ENCODE measurements at places on chromosomes 6 and 20.
A peak's percentile ranks its signal among the peaks of the same experiment; 100 is the strongest.

- ATAC-seq, result no peak
These were observed 7.5 kb upstream of the RAET1E start for GRCh38 chr6:149905371-149905910.

DNA sequence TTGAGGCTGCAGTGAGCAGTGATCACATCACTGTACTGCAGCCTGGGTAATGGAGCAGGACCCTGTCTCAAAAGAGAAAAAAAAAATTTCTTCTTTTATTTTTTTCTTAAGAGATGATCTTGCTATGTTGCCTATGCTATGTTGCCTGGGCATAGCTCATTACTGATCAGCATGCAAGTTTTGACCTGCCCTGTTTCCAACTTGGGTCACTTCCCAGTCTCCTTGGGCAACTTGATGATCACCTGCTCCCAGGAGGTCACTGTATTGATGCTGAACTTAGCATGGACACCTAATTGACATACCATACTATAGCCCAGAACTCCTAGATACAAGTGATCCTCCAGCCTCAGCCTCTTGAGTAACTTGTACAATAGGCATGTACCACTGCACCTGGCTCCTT, 30.7 kb upstream of the NANP start:
- ATAC-seq, result no peak

DNA sequence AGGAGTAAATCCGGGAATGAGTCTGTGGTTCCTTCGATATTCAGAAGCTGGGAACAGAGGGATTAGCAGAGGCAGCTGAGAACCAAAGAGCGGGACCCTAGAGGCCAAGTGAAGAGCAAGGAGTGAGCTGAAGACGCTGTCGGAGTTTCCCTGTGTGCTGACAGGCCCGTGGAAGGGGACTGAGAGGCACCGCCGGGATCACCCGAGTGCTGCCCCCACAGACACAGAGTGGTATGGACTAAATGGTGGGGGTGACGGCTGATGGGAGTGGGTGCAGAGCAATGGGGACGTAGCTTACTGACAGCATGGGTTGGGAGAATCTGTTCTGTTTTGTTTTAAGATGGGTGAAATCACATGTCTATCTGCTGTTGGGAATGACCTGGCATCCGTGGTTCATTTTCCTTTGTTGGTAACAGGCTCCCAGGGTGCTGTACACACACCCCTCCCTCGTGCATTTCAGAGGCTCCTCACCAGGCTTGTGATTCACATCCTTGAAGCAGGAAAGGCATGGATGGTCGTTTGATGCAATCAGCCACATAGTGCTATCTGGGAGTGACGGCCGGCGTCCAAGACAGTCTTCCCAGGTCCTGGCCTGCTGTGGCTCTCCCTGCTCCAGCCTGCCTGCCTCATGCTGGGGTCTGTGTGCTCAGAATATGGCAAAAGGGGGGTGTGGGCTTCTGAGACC, 97.4 kb downstream of the THBS2 start:
- ATAC-seq, result peak; percentile 50

DNA sequence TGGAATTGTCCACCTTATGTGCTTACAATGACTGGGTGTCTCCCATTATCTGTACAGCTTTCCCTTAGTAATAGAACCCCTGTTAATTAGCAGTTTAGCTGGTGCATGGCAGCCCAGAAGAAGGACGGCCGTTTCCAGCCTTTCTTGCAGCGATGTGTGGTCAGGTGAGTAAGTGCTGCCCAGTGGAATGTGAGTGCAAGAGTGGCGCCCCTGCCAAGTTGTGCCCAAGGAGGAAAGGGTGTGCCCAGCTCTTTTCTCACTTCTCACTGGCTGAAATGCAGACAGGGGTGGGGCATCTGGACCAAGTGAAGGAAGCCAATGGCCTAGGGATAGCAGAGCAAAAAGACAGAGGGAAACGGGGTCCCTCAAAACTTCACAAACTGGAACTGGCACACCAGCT, 296.8 kb downstream of the PREX1 start:
- ATAC-seq, result no peak

Data from gastroesophageal sphincter (tissue), 4 donors.